ENCODE measurements at places on chromosomes 16 and 17. TPM values are rescaled to one million over a fixed set of nuclear protein-coding genes. Genes with fewer than 3 reads are reported as not detected.

The TTLL6 gene
- polyA plus RNA-seq: 0.22 TPM

The CLDN6 gene
- polyA plus RNA-seq: 0.23 TPM

GRCh38 chr16:89358030-89359005, 132.0 kb downstream of the ANKRD11 start:
- no peak for DNase-seq

DNA sequence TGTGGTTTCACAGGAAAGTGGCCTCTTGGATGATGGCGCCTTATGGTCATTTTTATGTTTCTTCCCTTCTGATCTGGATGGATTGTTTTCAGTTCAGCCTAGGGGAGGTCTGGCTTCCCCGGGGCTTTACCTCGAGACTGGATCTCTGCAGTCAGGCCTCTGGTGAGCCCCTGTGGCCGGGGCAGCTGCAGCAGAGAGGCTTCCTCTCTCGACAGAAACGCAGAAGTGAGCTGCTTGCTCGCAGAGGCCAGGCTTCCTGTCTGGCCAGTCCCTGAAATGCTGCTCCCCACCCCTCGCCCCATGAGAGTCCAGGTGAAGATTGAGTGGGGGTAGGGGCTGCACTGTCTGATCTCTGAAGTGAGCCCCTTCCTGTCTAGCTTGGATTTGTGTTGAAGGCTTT, 44.0 kb downstream of the PLCG2 start:
- DNase-seq: no peak

GRCh38 chr16:11097787-11098167, 153.4 kb downstream of the CLEC16A start:
- DNase-seq: no peak

DNA sequence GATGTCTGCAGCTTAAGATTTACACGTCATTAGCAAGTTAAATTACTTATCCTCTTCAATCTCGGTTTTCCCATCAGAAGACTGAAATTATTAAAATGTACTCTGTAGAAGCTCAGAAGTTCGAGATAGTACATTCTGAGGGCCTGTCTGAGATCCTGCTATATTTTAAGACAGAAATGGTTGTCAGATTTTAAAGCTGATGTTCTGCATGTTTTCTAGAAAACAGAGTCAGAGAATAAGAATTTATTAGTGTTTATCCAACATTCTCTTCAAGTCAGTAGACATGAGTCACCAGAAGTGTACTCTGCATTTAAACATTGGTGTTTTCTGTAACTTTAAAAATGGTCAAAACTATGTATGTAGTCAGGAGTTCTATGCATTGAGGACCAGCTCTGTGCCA, 155.2 kb upstream of the MYOCD start:
- no peak for DNase-seq

DNA sequence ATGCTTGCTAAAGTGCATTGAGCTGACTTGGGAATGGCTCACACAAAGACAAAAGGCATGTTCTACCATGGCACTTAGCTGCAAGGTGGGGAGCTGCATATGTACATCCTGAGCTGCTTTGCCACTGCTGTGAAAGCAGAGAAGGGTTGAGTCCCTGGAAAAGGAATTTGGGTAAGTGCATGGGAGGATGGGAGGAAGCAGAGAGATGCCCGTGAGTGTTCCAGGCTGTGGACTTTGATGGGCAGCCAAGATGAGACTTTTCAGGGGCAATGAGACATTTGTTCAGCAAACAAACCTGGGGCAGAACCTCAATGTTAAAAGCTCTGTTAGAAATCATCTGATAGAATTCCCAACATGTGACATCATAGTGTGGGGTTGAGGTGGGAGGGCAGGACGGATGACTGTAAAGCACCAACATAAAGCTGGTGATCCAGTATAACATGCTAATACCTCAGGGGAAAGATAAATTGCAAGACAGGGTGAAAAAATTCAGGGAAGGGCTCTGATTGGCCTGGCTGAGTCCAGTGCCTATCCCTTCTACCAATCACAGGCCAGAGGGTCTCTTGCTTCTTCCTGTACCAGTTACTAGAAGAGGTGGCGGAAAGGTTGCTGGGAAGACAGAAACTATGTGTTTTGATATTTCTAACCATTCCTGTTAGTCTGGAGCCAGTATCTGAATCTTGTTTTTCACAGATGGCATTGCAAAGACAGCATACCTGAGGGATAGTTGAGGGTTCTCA, 163.2 kb downstream of the UTP18 start:
- no peak for DNase-seq

Measured in muscle of back (tissue), 13 donors.